Pancreas (tissue), 10 donors: ENCODE measurements at places on chromosomes 1 and 21. TPM values are rescaled to one million over a fixed set of nuclear protein-coding genes. Genes with fewer than 3 reads are reported as not detected.

DNA sequence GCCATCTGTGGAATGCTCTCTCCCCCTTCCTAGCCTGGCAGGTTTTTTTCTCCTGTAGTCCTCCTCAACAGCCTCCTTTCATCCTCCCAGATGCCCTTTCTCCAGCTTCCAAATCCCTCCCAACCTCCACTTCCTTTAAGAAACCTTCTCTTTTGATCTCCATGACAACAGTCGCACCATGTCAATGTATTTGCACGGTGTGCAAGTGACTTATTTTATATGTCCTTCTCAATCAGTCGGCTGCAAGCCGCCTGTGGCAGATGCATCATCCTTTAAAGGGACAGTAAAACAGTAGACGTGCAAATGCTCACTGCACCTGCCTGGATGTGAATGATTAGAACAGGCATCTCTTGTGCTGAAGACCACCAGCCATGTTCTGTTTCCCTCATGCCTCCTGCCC lies 285.2 kb downstream of the PCP4 start:
- no peak overlapping the region for H3K27ac ChIP-seq
- no peak overlapping the region for H3K4me3 ChIP-seq
- no peaks in the 10 kb centered on the region for H3K36me3 ChIP-seq
- no peaks in the 10 kb centered on the region for H3K27me3 ChIP-seq
- no peaks in the 10 kb centered on the region for H3K4me1 ChIP-seq
- DNase-seq: no peak

- peak; percentile 71 for DNase-seq
- H3K4me3 ChIP-seq: no peak overlapping the region
- no peaks in the 10 kb centered on the region for H3K27me3 ChIP-seq
- H3K4me1 ChIP-seq: peaks cover 55% of the 10 kb centered on the region
Observed at GRCh38 chr1:2233997-2234761, 6.1 kb downstream of the SKI start.

DNA sequence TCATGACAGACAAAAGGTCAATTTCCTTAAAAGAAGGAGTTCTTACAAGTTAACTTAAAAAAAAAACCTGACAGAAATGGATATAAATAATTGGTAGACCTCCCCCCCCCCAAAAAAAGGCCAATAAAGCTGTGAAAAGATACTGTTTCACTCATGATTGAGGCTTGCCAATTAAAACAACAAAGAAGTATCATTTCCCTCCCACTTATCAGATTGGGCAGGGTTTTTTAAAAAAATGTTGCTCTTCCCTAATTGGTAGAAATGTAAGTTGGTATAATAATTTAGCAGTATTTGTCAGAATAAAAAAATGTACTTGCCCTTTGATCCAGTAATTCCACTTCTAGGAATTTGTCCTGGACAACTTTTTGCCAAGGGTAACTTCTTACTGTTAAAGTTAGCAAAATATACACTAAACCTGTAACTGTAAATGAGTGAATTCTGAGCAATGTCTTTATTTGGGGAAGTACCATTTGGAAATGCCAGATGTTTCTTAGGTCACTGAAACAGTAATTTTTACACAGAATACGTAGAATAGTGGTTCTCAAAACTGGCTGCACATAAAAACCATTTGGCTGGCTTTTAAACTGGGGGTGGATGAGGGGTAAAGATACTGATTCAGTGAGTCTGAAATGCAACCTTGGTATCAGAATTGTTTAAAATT lies 17.5 kb downstream of the RNF2 start:
- no peaks in the 10 kb centered on the region for H3K27me3 ChIP-seq
- no peak overlapping the region for H3K4me3 ChIP-seq
- no peak overlapping the region for H3K27ac ChIP-seq
- H3K4me1 ChIP-seq: peaks cover 23% of the 10 kb centered on the region

- no peaks in the 10 kb centered on the region for H3K4me1 ChIP-seq
- H3K4me3 ChIP-seq: no peak overlapping the region
- H3K27me3 ChIP-seq: no peaks in the 10 kb centered on the region
- H3K27ac ChIP-seq: no peak overlapping the region
- DNase-seq: no peak
Observed at GRCh38 chr1:169048043-169048442, 58.4 kb upstream of the ATP1B1 start.

- no peaks in the 10 kb centered on the region for H3K36me3 ChIP-seq
- H3K4me1 ChIP-seq: no peaks in the 10 kb centered on the region
- no peak overlapping the region for H3K27ac ChIP-seq
- no peak for DNase-seq
Observed at GRCh38 chr1:243883551-243883950, 33.5 kb upstream of the AKT3 start.

GRCh38 chr1:217506878-217507277 lies 124.0 kb downstream of the GPATCH2 start:
- no peaks in the 10 kb centered on the region for H3K27me3 ChIP-seq
- H3K27ac ChIP-seq: no peak overlapping the region
- DNase-seq: no peak

DNA sequence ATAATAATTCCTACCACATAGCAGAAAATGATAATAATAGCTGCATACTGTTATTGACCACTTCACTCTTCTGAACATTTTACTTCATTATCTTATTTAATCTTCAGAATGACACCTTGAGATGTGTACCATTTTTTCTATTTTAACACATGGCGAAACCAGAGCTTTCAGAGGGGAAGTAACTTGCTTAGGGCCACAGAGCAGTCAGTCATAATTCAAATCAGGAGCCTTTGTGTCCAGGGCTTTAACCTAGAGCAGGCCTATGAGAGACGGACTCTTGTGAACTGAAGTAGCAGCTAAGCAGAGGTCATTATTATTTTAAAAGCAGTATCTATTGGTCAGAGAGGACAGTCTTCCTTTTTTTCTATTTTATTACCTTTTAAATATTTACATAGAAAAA lies 114.0 kb downstream of the ROR1 start:
- H3K4me1 ChIP-seq: peaks cover 10% of the 10 kb centered on the region
- no peaks in the 10 kb centered on the region for H3K36me3 ChIP-seq
- no peak for DNase-seq
- no peaks in the 10 kb centered on the region for H3K27me3 ChIP-seq

The SPRR3 gene
- not detected for total RNA-seq

The RNF186 gene
- 22.9 TPM for total RNA-seq

DNA sequence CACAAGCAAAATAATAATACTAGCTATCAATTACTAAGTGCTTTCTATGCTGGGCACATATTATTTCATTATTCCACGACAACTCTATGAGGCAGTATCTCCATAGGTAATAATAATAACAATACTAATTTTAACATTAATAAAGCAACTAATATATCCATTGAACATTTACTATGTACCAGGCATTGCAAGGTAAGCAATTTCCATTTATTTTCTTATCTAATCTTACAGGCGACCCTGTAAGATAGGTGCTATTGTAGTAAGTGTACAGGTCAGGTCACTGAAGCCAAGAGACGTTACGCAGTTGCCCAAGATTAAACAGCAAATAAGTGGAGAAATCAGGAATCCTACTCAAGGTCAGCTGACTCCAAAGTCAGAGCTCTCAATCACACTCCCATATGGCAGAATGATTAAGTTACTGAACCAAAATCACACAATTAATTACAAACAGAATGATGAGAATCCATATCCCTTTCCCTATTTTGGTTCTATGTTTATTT lies 198.4 kb downstream of the SLC45A1 start:
- no peaks in the 10 kb centered on the region for H3K27me3 ChIP-seq
- DNase-seq: no peak
- no peak overlapping the region for H3K27ac ChIP-seq
- no peak overlapping the region for H3K4me3 ChIP-seq
- H3K4me1 ChIP-seq: peaks cover 4% of the 10 kb centered on the region
- no peaks in the 10 kb centered on the region for H3K36me3 ChIP-seq

DNA sequence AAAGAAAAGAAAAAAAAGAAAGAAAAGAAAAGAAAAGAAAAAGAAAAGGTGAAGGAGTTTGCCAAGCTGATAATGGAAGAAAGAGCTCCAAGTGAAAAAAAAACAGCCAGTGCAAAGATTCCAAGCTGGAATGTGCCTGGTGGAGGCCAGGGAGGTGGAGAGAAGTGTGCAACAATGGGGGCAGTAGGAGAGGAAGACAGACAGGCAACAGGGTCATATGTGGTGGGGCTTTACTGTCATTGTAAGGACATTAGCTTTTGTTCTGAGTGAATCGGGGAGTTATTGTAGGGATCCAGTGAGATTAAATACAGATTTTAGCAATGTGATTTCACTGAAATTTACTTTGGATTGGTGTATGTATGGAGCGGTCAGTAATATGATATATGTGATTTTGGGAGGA lies 14.0 kb upstream of the MYSM1 start:
- H3K4me3 ChIP-seq: no peak overlapping the region
- no peaks in the 10 kb centered on the region for H3K27me3 ChIP-seq
- no peak overlapping the region for H3K27ac ChIP-seq
- no peaks in the 10 kb centered on the region for H3K4me1 ChIP-seq
- no peak for DNase-seq

The PCBP3 gene
- total RNA-seq: 1.7 TPM

DNA sequence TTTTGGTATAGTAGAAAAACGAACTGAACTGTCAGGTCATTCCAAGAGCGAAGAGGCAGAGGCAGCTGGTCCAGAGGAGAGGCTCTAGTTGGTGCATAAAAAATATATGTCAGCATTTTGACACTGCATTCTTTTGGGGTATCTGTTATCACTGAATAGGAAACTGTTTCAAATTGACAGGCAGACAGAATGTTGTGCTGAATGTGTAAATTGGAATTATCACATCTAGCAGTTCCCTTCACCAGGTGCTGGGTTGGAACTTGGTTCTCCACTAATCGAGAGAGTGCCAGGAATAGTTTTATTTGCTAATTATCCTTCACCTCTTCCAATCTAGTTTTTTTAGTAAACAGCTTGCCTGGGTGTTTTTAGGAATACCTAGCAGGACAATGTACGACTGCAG lies 52.2 kb downstream of the ADGRL2 start:
- no peak overlapping the region for H3K27ac ChIP-seq
- H3K36me3 ChIP-seq: no peaks in the 10 kb centered on the region
- H3K4me3 ChIP-seq: no peak overlapping the region
